Neural progenitor cell (in vitro differentiated cells): ENCODE measurements at places on chromosomes 5 and 9. TPM values are rescaled to one million over a fixed set of nuclear protein-coding genes. Genes with fewer than 3 reads are reported as not detected.
A peak's percentile ranks its signal among the peaks of the same experiment; 100 is the strongest.

GRCh38 chr5:158948376-158948886, 151.3 kb downstream of the EBF1 start:
- H3K4me1 ChIP-seq, result peaks cover 20% of the 10 kb centered on the region
- H3K36me3 ChIP-seq, result no peaks in the 10 kb centered on the region
- no peak overlapping the region for H3K4me3 ChIP-seq
- DNase-seq, result no peak
- peaks cover 71% of the 10 kb centered on the region for H3K27me3 ChIP-seq

DNA sequence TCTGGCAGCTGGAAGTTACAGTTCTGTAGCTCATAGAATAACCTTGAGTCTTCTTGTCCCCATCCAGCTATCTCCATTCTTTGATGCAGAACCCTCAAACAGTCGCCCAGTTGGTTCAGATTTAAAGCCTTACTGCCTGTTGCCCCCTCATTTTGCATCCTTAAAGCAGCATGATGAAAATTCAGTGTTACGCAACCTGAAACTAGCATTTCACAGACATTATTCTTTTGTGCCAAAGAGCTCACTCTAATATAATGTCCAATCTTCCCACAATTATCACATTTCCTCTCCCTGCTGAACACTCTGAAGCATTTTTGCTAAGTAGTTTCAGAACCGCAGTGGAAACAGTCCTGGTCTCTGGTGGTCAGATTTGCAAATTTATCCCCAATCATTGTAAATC, 318.0 kb downstream of the PSAT1 start:
- H3K4me1 ChIP-seq, result peaks cover 7% of the 10 kb centered on the region
- H3K36me3 ChIP-seq, result no peaks in the 10 kb centered on the region
- no peak for DNase-seq
- no peak overlapping the region for H3K27ac ChIP-seq
- H3K27me3 ChIP-seq, result no peaks in the 10 kb centered on the region
- no peak overlapping the region for H3K4me3 ChIP-seq

- H3K4me1 ChIP-seq, result no peaks in the 10 kb centered on the region
- no peak for DNase-seq
- H3K27me3 ChIP-seq, result no peaks in the 10 kb centered on the region
- no peak overlapping the region for H3K4me3 ChIP-seq
These were observed 109.7 kb downstream of the BASP1 start for GRCh38 chr5:17327048-17327625.

DNA sequence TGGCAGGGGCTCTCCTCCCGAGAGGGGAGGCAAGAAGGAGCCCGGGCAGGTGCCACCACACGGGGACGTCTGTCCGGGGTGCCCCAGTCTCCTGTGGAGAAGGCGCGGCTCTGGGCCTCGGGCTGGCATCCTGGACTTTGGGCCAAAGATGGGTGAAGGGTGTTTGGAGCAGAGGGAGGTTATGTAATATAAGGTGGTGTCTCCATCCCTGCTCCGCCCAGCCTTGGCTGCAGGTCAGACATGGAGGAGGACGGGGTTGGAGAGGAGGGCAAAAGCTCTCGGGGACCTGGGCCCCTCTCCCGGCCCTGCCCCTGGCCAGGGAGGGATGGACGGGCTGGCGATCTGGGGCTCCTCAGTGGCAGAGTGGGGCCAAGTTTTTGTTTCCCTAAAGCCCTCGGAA, 1.2 kb upstream of the SOHLH1 start:
- H3K36me3 ChIP-seq, result no peaks in the 10 kb centered on the region
- no peak for DNase-seq
- peaks cover 32% of the 10 kb centered on the region for H3K27me3 ChIP-seq
- peaks cover 7% of the 10 kb centered on the region for H3K4me1 ChIP-seq
- no peak overlapping the region for H3K27ac ChIP-seq

GRCh38 chr5:72634444-72634843, 127.2 kb upstream of the ZNF366 start:
- no peaks in the 10 kb centered on the region for H3K4me1 ChIP-seq
- DNase-seq, result no peak
- H3K4me3 ChIP-seq, result no peak overlapping the region
- H3K36me3 ChIP-seq, result no peaks in the 10 kb centered on the region
- no peaks in the 10 kb centered on the region for H3K27me3 ChIP-seq
- H3K27ac ChIP-seq, result no peak overlapping the region

- H3K4me3 ChIP-seq, result no peak overlapping the region
- no peaks in the 10 kb centered on the region for H3K4me1 ChIP-seq
These were observed 15.1 kb upstream of the GCNT1 start for GRCh38 chr9:76443887-76444286.

DNA sequence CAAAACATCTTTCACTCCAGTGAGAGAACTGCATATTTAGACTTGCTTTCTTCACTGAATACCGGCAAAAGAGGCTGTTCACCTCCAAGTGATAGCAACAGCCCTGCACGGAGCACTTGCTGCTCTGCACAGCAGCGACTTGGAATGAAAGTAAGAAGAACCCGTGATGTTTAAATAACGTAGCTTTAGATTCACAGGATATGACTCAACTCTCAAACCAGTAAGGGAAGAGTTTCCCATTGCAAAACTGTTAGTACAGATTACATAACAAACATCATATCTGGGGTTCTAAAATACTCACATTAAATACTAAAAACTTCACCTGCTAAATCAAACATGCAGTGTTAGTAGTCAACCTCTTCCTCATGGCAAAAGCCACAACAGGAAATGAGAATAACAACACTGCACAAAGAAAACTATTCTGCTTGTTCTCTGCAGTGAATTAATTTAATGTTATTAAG, 203.4 kb downstream of the MCTP1 start:
- no peaks in the 10 kb centered on the region for H3K36me3 ChIP-seq
- no peak overlapping the region for H3K27ac ChIP-seq
- no peak overlapping the region for H3K4me3 ChIP-seq
- no peaks in the 10 kb centered on the region for H3K27me3 ChIP-seq
- peaks cover 12% of the 10 kb centered on the region for H3K4me1 ChIP-seq

GRCh38 chr5:756171-756570, 28.4 kb downstream of the ZDHHC11B start:
- no peak overlapping the region for H3K4me3 ChIP-seq
- no peak for DNase-seq
- no peaks in the 10 kb centered on the region for H3K36me3 ChIP-seq
- no peak overlapping the region for H3K27ac ChIP-seq
- peaks cover 28% of the 10 kb centered on the region for H3K4me1 ChIP-seq

DNA sequence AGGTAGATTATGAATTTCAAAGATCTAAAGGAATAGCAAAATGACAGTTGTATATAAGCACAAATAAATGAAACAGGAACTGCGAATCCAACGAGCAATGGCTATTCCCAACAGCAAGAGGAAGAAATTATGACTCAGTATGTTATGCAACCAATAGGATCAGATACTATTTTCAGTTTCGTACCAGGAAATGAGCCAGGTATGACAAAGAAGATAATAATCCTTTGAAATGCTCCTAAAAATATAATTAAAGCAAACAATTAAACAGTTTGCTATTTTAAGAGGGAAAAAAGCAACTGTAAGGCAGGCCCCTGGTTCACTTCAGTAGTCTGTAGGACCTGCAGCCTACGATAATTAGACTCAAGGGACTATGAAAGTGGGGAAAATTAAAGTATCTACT, 58.9 kb downstream of the AUH start:
- H3K4me3 ChIP-seq, result no peak overlapping the region
- DNase-seq, result no peak
- H3K36me3 ChIP-seq, result no peaks in the 10 kb centered on the region
- no peaks in the 10 kb centered on the region for H3K4me1 ChIP-seq

DNA sequence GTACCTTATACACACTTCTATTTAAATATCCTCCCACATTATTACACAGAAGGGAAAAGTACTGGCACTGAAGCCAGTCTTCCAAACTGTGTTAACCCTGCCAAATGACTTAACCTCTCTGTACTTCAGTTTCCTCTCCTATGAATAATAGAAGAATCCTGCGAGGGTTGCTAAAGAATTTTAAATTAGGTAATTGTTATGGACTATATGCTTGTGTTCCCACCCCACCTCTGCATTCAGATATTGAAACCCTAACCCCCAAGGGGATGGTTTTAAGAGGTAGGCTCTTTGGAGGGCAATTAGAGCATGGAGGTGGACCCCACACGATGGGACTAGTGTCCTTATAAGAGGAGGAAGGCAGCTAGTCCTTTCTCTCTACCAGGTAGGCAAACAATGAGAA, 72.7 kb downstream of the TTLL11 start:
- no peaks in the 10 kb centered on the region for H3K36me3 ChIP-seq
- H3K27me3 ChIP-seq, result peaks cover 9% of the 10 kb centered on the region
- H3K27ac ChIP-seq, result no peak overlapping the region
- no peaks in the 10 kb centered on the region for H3K4me1 ChIP-seq
- DNase-seq, result no peak

DNA sequence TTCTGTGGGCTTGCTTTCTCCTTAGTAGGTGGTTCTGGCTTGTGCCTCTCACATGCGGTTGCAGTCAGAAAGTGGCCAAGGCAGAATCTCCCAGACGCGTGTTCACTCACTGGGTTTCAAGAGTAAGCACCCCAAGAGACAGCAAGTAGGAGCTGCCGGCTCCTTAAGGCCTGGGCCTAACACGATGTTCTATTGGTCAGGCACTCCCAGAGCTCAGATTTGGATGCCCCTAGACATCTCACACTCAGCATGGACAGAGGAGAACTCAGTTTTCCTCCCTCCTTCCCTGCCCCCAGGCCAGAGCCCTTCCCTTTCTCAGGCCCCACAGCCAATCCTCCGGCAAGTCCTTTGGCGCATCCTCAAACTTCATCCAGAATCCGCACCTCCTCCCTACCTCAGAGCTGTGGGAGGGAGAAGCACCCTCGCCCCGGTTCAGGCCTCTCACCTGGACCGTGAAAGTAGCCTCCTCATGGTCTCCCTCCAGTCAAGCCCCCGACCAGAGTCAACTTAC, 6.5 kb upstream of the CARD19 start:
- no peak overlapping the region for H3K4me3 ChIP-seq
- H3K27ac ChIP-seq, result no peak overlapping the region
- H3K27me3 ChIP-seq, result no peaks in the 10 kb centered on the region
- no peaks in the 10 kb centered on the region for H3K36me3 ChIP-seq
- H3K4me1 ChIP-seq, result no peaks in the 10 kb centered on the region

- peaks cover 82% of the 10 kb centered on the region for H3K27me3 ChIP-seq
- no peak for DNase-seq
- no peak overlapping the region for H3K27ac ChIP-seq
- H3K4me1 ChIP-seq, result peaks cover 54% of the 10 kb centered on the region
These were observed 219.3 kb downstream of the TSSK1B start for GRCh38 chr5:113215401-113216060.

GRCh38 chr5:13186177-13186576, 758.3 kb downstream of the DNAH5 start:
- no peak for DNase-seq
- H3K27ac ChIP-seq, result no peak overlapping the region
- no peaks in the 10 kb centered on the region for H3K27me3 ChIP-seq
- H3K36me3 ChIP-seq, result no peaks in the 10 kb centered on the region
- H3K4me1 ChIP-seq, result no peaks in the 10 kb centered on the region

DNA sequence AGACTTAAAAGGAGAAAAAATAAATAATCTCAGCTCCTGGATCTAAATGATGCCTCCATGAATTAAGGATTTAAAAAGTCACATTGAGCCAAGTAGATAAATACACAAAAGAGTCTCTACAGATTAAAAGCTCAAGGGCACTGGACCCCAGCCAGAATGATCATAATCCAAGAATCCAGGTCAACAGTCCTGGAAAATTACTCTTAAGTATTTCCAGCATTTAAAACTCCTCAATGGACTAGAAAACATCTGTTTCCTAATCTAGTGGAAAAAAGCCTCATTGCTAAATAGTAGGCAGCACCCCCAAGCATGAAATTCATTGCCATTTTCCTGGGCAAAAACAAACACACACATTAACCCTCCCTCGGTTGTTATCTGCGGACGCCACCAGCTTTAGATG, 96.8 kb downstream of the FRMD3 start:
- H3K36me3 ChIP-seq, result no peaks in the 10 kb centered on the region
- no peak overlapping the region for H3K4me3 ChIP-seq
- no peak for DNase-seq

- H3K4me1 ChIP-seq, result no peaks in the 10 kb centered on the region
- H3K36me3 ChIP-seq, result no peaks in the 10 kb centered on the region
- H3K27me3 ChIP-seq, result no peaks in the 10 kb centered on the region
These were observed 166.2 kb upstream of the ZNF462 start for GRCh38 chr9:106696804-106697203.

GRCh38 chr9:93256878-93257807, 73.2 kb downstream of the WNK2 start:
- H3K4me1 ChIP-seq, result no peaks in the 10 kb centered on the region
- no peak for DNase-seq
- H3K27ac ChIP-seq, result no peak overlapping the region
- H3K4me3 ChIP-seq, result no peak overlapping the region
- no peaks in the 10 kb centered on the region for H3K27me3 ChIP-seq

DNA sequence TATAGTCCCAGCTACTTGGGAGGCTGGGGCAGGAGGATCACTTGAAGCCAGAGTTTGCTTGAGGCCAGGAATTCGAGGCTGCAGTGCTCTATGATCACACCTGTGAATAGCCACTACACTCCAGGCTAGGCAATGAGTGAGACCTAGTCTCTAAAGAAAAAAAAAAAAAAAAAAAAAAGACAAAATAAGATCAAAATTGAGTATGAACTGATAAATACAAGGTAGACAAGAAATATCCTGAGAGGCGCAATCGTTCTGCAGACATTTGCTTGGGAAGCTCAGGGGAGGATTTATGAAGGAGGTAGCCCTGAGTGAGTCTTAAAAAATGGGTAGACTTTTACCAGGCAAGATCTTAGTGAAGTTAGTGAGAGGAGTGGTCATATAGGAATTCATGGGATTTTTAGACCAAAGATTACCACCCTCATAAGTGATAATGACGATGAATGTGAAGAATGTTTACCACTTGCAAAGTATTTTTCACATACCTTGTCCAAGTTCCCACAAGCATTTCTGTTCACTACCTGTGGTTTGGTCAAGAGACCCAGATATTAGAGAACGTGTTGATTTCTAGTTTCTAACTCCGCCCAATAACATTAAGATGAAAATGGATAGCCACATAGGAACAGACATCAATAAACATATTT, 4.4 kb downstream of the PDCD1LG2 start:
- H3K27ac ChIP-seq, result no peak overlapping the region
- DNase-seq, result no peak
- H3K36me3 ChIP-seq, result no peaks in the 10 kb centered on the region
- H3K27me3 ChIP-seq, result no peaks in the 10 kb centered on the region
- peaks cover 4% of the 10 kb centered on the region for H3K4me1 ChIP-seq

GRCh38 chr9:108265065-108265464, 590.7 kb downstream of the ACTL7B start:
- no peaks in the 10 kb centered on the region for H3K4me1 ChIP-seq
- DNase-seq, result no peak
- H3K4me3 ChIP-seq, result no peak overlapping the region
- H3K36me3 ChIP-seq, result no peaks in the 10 kb centered on the region
- no peaks in the 10 kb centered on the region for H3K27me3 ChIP-seq

GRCh38 chr5:175728316-175728715, 70.4 kb downstream of the HRH2 start:
- H3K27ac ChIP-seq, result no peak overlapping the region
- no peak overlapping the region for H3K4me3 ChIP-seq
- no peak for DNase-seq
- H3K36me3 ChIP-seq, result no peaks in the 10 kb centered on the region
- no peaks in the 10 kb centered on the region for H3K4me1 ChIP-seq

GRCh38 chr5:141850244-141850768, 27.9 kb downstream of the PCDH1 start:
- peaks cover 44% of the 10 kb centered on the region for H3K4me1 ChIP-seq
- peak; percentile 29 for DNase-seq

The PLPP7 gene
- 5.4 and 11.5 TPM in 2 replicates for total RNA-seq

The DRD1 gene
- 0.09 TPM in 1 of 2 replicates, not detected in the other for total RNA-seq

The DOK3 gene
- total RNA-seq, result 0.54 and 0.93 TPM in 2 replicates

The IL9 gene
- not detected in 2 replicates for total RNA-seq

The GPR150 gene
- total RNA-seq, result 0.12 TPM in 1 of 2 replicates, not detected in the other

The GHR gene
- 0.07 and 0.28 TPM in 2 replicates for total RNA-seq

The TRIM36 gene
- total RNA-seq, result 31.2 and 42.6 TPM in 2 replicates

The FBXW11 gene
- total RNA-seq, result 74.5 and 79.1 TPM in 2 replicates

The ABO gene
- total RNA-seq, result not detected in 2 replicates

The SCGB3A2 gene
- not detected in 2 replicates for total RNA-seq

The LHX3 gene
- total RNA-seq, result not detected in 2 replicates

The TMEM174 gene
- total RNA-seq, result not detected in 2 replicates
